Activated T-helper 1 cell treated with anti-CD3 and anti-CD28 coated beads, Interleukin-12 subunit alpha, Interleukin-12 subunit beta, Interleukin-2, Interleukin-4 antibody, amounts not matched to agents 30 ng/mL and 10 ng/mL and 1 ng/mL, durations not matched to agents 14 hours and 24 hours and 36 hours (primary cell): ENCODE measurements at places on chromosomes 11 and 22.
A peak's percentile ranks its signal among the peaks of the same experiment; 100 is the strongest.

DNA sequence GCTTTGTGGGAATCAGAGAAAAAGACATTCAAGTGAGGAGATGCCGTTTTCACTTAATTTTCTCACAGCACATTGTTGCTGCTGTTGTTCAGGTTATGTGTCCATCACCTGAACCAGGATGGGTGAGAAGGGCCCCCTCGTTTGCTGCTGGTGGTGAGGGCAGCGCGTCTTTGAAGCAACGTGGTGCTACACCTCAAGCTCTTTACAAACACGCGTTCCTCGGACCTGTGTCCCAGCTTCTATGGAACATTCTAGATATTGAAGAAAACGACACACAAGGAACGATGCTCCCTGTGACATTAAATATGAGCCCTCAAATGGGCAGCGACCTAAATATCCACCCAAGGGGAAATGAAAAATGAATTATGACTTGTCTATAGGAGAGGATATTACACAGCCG, 418.6 kb downstream of the MN1 start:
- no peak for DNase-seq

DNA sequence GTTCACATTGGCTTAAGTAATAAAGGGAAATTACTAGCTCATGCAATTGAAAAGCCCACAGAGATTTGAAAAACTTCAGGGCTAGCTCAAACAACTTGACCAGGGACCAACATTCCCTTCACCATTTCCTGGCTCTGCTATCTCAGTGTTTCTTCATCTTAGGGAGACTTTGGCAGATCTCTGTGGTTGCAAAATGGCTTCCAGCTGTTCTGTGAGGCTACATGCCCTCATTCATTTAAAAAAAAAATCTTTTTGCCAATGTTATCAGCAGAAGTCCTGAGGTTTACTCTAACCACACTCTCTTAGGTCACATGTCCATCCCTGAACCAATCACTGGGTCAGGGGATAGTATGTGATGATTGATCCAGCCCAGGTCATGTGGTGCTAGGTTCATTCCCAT, 13.9 kb upstream of the RASSF10 start:
- no peak for DNase-seq

GRCh38 chr11:128513915-128514681, 73.3 kb downstream of the ETS1 start:
- DNase-seq: no peak

DNA sequence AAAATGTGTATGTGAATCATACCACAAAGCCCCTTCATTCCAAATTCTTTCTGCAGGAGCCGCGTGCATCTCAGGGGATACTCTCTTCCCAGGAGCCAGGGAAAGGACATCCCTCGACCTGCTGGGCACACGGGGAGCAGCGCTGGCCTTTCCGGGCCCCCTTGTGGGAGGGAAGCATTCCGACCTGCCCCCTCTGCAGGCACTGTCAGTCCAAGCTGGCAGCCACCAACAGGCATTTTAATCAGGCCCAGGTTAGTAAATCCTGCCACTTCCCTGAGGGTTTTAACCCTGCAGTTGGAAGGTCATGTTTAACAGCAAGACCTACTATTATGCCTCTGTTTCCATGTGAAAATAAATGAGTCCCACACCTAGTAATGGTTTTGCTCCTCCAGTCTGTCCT, 391.5 kb downstream of the SHANK2 start:
- DNase-seq: no peak

DNA sequence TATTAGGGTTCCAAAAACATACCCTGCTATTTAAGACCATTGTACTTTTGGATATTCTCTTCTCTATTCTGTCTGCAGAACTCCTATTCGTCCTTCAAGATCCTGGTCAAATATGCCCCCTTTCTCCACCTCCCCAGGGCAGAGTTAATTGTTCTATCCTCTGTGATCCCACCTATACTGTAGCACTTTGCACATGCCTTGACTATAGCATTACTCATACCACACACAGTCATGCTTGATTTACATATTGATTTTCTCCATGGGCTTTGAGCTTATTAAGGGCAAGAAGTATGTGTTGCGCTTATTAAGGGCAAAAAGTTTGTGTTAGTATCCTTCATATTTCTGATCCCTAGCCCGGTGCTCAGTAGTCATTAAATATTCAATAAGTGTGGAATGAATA, 263.7 kb upstream of the CADM1 start:
- no peak for DNase-seq

DNA sequence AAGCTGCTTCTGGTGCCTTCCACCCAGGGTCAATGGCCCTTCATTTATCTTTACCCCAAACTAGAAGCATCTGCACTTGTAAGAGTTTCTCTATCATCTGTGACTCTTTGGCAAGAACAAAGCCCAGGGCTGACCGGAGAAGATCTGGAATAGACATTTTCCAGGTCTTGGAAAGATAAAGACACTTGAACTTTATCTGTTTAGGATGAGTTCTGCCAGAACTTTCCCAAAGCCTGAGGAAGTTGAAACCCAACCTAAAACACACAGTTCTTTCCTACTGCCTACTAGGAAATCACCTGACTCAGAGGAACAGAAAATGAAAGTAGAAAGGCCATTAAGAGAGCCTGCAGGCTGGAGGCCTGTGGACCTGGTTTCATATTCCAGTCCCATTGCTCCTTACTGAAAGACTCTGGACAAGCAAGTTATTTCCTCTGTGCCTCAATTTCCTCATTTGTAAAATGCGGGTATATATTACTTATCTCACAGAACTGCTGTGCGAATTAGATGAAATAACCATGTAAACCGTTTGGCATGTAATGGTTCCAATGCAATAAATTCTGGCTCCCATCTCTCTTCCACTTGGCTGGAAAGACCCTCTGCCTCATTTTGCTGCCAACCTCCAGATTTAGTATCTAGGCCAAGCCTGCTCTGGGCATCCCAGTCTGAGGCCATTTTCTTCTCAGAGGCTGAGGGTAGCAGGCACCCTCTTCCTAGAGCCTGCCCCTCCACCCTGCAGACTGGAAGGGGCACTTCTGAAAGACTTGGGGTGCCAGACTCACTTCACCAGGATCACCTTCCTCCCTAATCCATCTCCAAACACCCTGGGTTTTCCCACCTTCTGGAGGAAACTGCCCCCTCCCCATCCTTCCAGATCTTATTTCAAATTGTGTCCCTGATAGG, 1.2 kb downstream of the UBE2L6 start:
- DNase-seq: peak; percentile 40

DNA sequence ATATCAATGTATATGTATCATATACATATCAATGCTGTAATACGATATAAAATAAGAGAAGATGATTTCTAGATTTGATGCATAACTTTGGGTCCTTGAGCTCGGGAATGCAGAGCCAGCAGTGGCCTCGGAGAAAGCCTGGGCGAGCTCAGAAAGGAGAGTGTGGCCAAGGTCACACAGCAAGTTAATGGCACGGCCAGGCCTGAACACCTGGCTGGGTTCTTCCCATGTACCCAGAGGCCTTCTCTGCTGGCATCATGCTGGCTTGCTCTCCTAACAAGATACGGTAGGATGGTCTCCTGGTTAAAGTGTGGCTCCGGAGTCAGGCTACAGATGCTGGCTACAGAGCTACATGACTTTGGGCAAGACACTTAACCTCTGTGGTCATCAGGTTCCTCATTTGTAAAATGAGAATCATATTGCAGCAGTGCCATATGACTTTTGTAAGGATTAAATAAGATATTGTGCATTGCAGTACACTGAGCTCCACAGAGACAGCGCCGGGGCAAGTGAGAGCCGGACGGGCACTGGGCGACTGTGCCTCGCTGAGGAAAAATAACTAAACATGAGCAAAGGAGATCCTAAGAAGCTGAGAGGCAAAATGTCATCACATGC, 29.9 kb downstream of the TPST2 start:
- no peak for DNase-seq

DNA sequence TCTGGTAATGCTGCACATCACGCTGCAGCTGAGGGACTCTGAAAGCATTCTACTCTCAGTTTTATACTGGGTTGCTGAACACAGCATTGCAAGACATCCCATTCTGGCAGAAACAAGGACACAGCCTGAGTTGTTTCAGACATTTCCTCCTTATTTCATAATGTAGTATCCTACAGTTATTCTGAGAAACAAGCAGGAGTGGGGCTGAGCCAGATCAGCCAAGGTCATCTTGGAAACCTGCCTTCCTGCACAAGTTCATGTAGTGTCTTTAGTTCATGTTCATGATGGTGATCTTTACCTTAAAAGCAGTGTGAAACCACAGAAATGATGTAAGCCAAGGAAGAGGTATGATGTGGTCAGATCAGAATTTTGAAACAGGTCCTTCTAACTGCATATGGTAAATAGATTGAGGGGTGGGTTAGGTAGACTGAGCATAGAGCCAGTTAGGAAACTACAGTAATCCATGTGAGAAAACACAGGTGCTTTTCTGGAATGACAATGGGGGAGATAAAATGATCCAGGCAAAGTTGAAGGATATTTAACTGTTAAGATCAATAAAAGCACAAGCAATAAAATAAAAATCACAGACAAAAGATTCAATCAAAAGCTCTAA, 1686.8 kb downstream of the LRRC4C start:
- no peak for DNase-seq

- no peak for DNase-seq
Measured at GRCh38 chr11:23010790-23011335, 150.6 kb upstream of the CCDC179 start.

- DNase-seq: no peak
Measured at GRCh38 chr11:73114110-73114834, 27.8 kb downstream of the FCHSD2 start.

- no peak for DNase-seq
Measured at GRCh38 chr22:45968751-45969413, 8.1 kb downstream of the WNT7B start.

- no peak for DNase-seq
Measured at GRCh38 chr22:17410576-17410975, 41.3 kb downstream of the CECR2 start.
